Stimulated activated naive CD8-positive, alpha-beta T cell treated with anti-CD3 and anti-CD28 coated beads, Interleukin-15, Interleukin-2, amounts not matched to agents 100 U/mL and 50 U/mL, for 24 hours (primary cell): ENCODE measurements at places on chromosomes 1 and 21.

- peak; percentile 45 for DNase-seq
Observed at GRCh38 chr1:87953732-87954344, 625.2 kb downstream of the LMO4 start.

DNA sequence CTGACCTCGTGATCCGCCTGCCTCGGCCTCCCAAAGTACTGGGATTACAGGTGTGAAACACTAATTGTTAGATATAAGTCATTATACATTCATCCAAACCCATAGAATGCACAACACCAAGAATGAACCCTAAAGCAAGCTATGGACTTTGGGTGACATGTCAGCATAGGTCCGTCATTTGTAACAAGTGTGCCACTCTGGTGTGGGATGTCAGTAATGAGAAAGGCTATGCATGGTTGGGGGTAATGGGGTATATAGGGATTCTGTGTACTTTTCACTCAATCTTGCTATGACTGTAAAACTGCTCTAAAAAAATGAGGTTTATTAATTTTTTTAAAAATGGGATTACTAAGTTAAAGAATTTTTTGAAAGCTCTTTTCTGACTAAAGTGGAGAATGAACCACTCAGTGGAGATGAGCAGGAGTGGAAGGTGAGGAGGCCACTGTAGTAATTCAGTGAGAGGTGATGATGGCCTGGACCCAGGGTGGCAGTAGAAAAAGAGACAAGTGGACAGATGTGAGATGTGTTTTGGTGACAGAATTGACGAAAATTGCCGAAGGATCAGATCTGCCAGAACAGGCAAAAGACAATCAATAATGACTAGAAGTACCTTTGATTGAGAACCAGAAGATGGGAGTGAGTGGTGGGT, 21.3 kb upstream of the S1PR1 start:
- DNase-seq, result no peak

- DNase-seq, result no peak
Observed at GRCh38 chr1:87826681-87827251, 498.1 kb downstream of the LMO4 start.

- no peak for DNase-seq
Observed at GRCh38 chr21:33411949-33412430, 8.8 kb downstream of the IFNGR2 start.

DNA sequence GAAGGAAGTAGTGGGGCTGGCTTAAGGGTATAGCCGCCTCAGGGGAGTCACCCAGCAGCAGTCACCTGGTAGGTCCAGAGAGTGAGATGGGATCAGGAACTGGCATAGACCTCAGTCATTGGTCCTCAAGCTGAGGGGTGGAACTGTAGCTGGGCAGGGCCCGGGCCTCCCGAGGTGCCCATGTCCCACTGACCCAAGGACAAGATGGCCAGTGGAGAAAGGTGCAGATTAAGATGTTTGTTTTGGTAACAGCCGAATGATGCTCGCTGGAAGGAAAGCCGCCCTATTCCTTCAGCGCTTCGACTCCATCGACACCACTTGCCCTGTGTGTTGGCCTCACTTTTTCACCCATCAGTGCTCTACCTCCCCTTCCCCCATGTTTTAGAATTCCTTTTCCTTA, 16.4 kb downstream of the COL9A2 start:
- DNase-seq, result no peak

DNA sequence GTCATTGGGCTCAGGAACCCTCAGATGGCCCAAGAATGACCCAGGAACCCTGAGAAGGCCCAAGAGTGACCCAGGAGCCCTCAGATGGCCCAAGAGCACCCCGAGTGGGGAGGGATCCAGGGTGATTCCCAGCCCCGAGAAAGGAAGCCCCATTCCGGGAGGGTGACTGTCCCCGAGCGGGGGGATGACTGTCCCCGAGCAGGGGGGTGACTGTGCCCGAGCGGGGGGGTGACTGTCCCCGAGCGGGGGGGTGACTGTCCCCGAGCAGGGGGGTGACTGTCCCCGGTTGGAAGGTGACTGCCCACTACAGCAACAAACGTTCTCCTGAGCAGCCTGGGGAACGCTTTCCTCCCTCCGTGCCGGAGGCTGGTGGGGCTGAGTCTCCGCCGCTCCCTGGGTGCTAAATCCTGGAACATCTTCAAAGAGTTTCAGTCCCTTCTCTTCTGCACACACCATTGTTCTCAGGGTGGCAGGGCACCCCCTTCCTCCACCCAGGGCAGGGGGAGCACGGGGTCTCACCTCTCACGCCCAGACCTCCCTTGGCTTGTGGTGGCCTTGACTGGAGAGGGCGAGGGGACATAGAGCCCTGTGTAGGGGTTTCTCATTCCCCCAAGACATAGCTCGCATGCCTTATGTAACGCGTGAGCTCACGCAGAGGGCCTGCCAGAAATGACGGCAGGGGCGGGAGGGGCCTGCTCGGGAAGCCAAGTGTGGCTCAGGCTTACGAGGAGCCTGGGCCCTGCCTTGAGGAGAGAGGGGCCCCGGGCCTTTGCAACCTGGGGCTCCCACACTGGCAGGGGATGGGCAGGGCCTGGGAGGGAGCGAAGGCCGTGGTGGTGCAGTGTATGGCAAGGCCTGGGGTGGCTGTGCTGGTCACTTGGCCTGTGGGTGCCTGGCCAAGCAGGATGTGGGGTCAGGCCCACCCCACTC, 14.3 kb upstream of the SKI start:
- no peak for DNase-seq

DNA sequence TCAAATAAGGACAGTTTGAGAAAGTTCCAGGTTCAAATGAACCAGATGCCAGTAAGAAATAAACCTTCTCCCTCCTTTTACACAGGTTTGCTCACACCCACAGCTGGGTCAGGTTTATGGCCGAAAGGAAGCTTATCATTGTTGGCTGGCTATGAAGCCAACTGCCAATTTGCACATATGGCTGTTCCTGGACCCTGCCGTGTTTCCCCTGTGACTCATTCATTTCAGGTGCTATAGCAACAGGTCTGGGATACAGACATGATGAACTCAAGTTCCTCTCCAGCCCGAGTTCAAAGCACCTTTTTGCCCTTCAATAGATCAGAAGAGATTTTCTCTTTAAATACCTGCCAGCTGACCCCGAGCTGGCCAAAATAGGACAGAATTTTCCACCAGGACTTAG, 134.4 kb upstream of the SMYD2 start:
- DNase-seq, result no peak

DNA sequence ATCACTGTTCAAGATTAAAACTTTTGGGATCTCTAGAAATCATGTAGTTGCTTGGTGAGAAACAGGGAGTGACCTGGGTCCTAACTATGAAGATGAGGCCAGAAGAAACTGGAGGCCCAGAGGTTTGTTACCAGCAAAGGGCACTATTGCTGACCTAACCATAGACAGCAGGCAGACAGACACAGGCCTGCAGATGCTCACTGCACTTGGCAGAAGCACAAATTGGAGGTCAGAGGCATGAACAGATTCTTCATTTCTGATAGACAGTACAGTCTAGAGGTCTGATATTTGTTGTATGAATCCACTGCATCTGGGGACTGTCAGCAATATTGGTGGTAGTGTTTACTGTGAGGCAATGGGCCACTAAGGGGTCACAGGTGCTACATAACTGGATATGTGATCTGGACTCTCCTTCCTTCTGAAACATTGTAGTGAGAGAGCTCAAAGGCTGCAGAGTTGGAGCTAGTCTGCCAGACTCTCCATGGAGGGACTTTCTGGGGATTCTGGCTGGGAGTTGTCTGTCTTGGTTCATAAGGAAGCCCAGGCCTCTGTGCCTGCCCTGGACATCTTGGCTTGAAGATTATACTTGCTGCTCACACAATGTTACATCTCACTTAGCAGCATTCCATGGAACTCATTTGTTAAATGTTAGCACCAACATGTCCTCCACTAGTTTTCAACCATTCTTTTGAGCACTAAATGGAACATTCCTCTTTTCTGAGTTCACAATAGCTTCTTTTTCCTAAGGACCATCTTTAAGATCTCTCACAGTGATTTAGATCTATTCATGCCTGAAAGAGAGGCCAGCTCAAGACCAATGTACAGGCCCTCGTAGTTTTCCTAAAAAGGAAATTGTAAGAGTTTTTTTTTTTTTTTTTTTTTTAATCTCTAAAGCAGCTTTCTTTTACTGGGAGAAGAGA, 26.9 kb upstream of the CCN1 start:
- no peak for DNase-seq

- no peak for DNase-seq
Observed at GRCh38 chr21:32377991-32378390, 14.8 kb downstream of the URB1 start.

GRCh38 chr21:38784458-38785266, 21.1 kb upstream of the ETS2 start:
- no peak for DNase-seq

GRCh38 chr1:97004743-97005142, 283.2 kb downstream of the PTBP2 start:
- DNase-seq, result no peak

DNA sequence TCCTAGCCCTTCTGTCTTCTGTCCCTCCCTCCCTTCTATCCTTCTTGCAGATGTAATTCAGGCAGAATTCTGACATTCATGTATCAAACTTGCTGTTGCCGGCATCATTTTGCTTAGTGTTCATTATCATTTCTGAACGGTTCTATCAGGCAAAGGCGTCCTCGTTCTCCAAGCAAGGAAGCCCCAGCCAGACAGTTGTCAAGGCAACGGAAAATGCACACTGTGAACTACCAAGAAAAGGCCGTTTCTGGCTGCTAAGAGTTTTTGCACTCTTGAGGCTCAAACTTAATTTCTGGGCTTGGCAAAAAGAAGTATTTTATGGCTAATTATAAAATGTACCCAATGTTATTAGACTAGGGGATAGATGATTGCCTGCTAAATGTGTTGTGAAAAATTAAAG, 164.7 kb upstream of the KCNJ15 start:
- DNase-seq, result no peak

DNA sequence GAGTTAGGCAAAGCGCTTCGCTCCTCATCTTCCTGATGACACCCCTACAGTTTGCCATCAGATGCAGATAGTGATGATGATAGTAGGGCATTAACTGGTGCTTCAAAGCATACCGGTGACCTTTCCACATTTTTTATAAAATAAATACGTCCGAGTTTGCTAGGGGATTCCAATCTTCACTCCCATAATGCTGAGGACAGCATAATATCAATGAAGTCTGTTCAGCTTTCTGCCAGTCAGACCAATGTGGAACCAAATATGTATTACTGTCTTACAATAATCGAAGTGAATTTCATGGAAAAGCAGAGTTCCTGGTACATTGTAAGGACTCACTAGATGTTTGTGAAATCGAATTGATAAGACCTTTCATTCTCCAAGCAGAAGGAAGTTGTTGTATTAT, 258.7 kb downstream of the RYR2 start:
- no peak for DNase-seq

- no peak for DNase-seq
Observed at GRCh38 chr1:6485168-6486101, 6.0 kb downstream of the PLEKHG5 start.

- no peak for DNase-seq
Observed at GRCh38 chr1:17023573-17023972, 11.8 kb upstream of the ATP13A2 start.

GRCh38 chr1:48552420-48552819, 80.4 kb upstream of the SPATA6 start:
- no peak for DNase-seq

- peak; percentile 33 for DNase-seq
Observed at GRCh38 chr1:31010086-31010989, 55.2 kb downstream of the PUM1 start.

GRCh38 chr1:183655562-183656075, 2.5 kb upstream of the APOBEC4 start:
- DNase-seq, result peak; percentile 80

GRCh38 chr1:183058851-183059502, 35.8 kb downstream of the LAMC1 start:
- no peak for DNase-seq

GRCh38 chr1:224213438-224214119, 30.5 kb downstream of the DEGS1 start:
- DNase-seq, result no peak

DNA sequence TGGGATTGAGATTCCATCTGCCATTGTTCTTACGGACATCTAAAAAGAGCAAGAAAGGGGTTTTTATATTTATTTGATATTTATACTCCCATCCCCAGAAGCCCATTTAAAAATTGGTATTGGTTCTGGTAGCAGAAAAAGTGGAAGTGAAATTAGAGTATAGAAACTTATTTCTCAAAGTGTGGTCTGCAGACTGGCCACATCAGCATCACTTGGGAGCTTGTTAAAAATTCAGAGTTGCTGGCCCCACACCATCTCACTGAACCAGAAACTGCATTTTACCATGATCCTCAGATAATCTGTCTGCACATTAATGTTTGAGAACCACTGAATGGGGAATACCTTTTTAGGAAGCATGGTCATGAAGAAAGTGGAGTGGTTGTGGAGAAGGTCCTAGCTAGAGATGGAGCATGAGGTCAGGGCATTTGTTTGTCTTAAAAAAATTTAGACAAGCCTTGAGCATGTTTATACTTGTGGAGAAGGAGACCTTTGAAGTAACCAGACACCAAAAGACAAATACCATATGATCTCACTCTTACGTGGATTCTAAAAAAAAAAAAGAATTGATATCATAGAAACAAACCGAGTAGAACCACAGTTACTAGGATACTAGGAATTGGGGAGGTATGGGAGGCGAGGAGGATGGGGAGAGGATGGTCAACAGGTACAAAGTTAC, 116.3 kb downstream of the ST6GALNAC3 start:
- no peak for DNase-seq

DNA sequence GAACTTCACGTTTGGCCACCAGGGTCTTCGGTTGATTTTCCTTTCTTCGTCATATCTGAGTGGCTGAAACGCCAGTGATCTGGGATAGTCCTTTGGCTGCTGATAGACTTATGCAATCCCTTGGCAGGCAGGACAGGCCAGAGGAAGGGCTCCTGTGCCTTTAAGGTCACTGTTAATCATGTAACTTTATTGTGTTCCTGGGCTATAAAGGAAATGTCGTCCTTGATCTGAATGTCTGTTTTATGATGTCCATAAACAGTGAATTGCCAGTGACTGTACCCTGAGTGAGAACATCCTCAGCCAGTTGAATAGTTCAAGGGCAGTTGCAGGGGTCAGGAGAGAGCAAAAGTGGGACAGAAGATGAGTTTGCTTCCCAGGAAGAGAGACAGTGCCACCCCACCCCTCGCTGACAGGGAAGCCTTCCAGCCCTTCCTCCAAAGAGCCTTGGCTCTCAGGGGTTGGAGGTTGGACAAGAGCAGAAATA, 68.0 kb downstream of the PDE9A start:
- no peak for DNase-seq

GRCh38 chr1:169527451-169528214, 41.9 kb upstream of the SLC19A2 start:
- no peak for DNase-seq

- DNase-seq, result no peak
Observed at GRCh38 chr1:88191917-88192316, 492.2 kb upstream of the PKN2 start.

DNA sequence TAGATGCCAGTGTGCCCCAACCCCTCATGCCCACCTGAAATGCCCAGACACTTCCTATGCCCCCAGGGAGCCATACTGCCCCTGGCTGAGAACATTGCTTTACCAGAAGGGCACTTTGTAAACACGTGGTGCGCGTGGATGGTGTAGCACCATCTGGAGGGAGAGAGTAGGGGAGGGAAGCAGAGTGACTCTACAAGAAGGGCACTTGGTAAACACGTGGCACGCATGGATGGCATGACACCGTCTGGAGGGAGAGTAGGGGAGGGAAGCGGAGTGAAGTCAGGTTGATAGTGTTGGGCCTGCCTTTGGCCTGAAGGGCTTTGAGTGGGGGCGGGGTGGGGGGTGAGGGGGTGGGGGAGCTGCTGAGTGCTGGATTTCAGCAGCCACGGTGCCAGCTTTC, 324.0 kb upstream of the VAMP3 start:
- no peak for DNase-seq

- DNase-seq, result no peak
Observed at GRCh38 chr1:29575277-29575676, 339.0 kb downstream of the PTPRU start.
